ENCODE measurements at places on chromosomes 2 and 18. TPM values are rescaled to one million over a fixed set of nuclear protein-coding genes. Genes with fewer than 3 reads are reported as not detected.

DNA sequence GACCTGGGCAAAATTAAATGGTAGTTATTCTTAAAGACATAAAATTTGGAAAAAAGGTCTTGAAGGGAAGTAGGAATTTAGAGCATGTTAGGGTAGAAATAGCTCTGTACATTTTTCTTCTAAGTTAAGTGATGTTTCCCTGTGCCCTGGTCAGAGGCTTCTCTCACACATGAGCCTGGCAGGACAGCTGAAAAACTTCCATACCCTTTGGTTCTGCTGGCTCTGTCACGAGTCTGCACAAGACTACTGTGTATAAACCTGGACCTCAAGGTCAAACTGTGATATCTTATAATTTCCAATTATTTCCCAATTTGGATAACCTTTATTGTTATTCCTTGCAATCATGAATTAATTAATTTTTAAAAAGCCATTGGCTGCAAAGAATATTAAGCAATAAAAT is 664.7 kb downstream of the BCL11A start:
- no peaks in the 10 kb centered on the region for H3K27me3 ChIP-seq
- H3K27ac ChIP-seq = no peak overlapping the region
- DNase-seq = no peak
- peaks cover 6% of the 10 kb centered on the region for H3K4me1 ChIP-seq
- H3K36me3 ChIP-seq = no peaks in the 10 kb centered on the region

GRCh38 chr2:175769200-175769599 is 232.9 kb downstream of the LNPK start:
- no peak for DNase-seq
- no peaks in the 10 kb centered on the region for H3K36me3 ChIP-seq
- H3K4me3 ChIP-seq = no peak overlapping the region
- no peaks in the 10 kb centered on the region for H3K27me3 ChIP-seq

GRCh38 chr2:107525406-107525805 is 301.3 kb upstream of the RGPD4 start:
- DNase-seq = no peak
- no peak overlapping the region for H3K27ac ChIP-seq
- no peaks in the 10 kb centered on the region for H3K4me1 ChIP-seq
- H3K4me3 ChIP-seq = no peak overlapping the region

RBMS1 gene
- 102 TPM for total RNA-seq

ANKRD39 gene
- total RNA-seq = 8.6 TPM

CHRNG gene
- total RNA-seq = not detected

GRCh38 chr2:191591025-191591424 is 86.9 kb upstream of the NABP1 start:
- no peak overlapping the region for H3K27ac ChIP-seq
- no peak overlapping the region for H3K4me3 ChIP-seq
- no peaks in the 10 kb centered on the region for H3K27me3 ChIP-seq

GRCh38 chr2:141201016-141201565 is 929.7 kb downstream of the LRP1B start:
- no peak for DNase-seq
- no peaks in the 10 kb centered on the region for H3K4me1 ChIP-seq
- H3K36me3 ChIP-seq = no peaks in the 10 kb centered on the region
- no peak overlapping the region for H3K4me3 ChIP-seq
- no peak overlapping the region for H3K27ac ChIP-seq

DNA sequence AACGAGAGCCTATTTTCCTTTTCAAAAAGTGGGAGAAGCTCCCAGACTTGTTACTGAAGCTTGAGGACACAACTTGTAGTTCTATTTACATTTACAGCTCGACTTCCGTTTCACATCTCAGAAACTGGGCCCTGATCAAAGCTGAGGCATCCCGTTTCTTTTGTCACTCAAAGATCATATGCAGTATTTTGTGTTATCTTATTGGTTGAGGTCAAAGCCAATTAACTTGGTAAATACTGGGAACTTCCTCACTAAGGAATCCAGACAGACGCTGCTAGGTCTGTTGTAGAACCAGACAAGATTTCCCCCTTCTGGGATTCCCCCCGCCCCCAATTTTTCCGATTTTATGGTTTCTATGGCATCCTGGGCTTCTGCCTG is 50.3 kb downstream of the TSN start:
- H3K27me3 ChIP-seq = no peaks in the 10 kb centered on the region
- no peak for DNase-seq
- H3K4me3 ChIP-seq = no peak overlapping the region
- H3K36me3 ChIP-seq = no peaks in the 10 kb centered on the region
- H3K4me1 ChIP-seq = no peaks in the 10 kb centered on the region
- no peak overlapping the region for H3K27ac ChIP-seq

RRM2 gene
- total RNA-seq = 2.3 TPM

VIL1 gene
- not detected for total RNA-seq

- DNase-seq = no peak
- peak overlapping the region; percentile 86 for H3K27ac ChIP-seq
- no peaks in the 10 kb centered on the region for H3K27me3 ChIP-seq
- H3K4me1 ChIP-seq = peaks cover 29% of the 10 kb centered on the region
- no peaks in the 10 kb centered on the region for H3K36me3 ChIP-seq
- H3K4me3 ChIP-seq = peak overlapping the region; percentile 72
Measured at GRCh38 chr2:127674241-127675209, 805 bp downstream of the LIMS2 start.

- peaks cover 21% of the 10 kb centered on the region for H3K4me1 ChIP-seq
- no peak for DNase-seq
- H3K4me3 ChIP-seq = no peak overlapping the region
- no peaks in the 10 kb centered on the region for H3K36me3 ChIP-seq
Measured at GRCh38 chr2:216636551-216637450, 3.6 kb downstream of the IGFBP2 start.

CNOT9 gene
- 30.9 TPM for total RNA-seq

DNA sequence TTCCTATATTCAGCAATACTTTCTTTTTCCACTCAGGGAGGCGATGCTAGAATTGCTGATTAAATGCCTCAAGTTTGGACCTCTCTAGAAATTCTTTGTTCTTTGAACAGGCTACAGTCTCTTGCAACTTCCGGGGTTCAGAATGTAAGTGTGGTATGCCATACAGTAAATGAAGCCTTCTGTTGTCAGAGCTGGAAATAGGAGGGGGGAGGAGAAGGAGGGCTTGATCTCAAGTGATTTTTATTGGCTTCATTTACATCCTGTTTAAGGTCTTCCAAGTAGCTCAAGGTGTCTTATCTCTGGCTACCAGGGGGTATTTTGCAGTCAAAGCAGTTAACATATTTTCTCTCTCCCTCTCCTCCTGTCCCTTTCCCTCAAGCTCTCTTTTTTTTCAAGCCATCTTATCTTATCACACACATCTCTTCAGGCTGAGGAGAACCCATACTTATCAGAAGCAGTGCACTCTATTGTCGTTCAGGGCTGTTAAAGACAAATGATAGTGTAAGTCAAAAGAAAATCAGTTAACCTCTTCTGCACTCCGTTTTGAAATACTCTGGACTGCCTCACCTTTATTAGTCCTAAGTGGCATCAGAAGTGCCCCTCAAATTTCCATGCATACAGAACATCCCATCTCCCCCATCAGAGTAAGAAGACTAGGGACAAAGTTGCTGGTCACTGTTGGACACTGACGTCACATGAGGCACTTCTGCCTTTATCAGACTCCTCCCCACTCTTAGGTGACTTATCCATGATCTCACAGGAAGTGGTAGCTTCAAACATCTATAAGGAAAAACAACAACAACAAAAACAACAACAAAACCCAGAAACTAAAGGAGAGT is 112.2 kb downstream of the ZNF521 start:
- H3K36me3 ChIP-seq = no peaks in the 10 kb centered on the region
- H3K4me1 ChIP-seq = peaks cover 10% of the 10 kb centered on the region

GRCh38 chr2:53424902-53425301 is 342.7 kb upstream of the CHAC2 start:
- no peaks in the 10 kb centered on the region for H3K27me3 ChIP-seq
- no peak overlapping the region for H3K4me3 ChIP-seq
- no peak overlapping the region for H3K27ac ChIP-seq
- H3K4me1 ChIP-seq = no peaks in the 10 kb centered on the region
- no peak for DNase-seq
- H3K36me3 ChIP-seq = no peaks in the 10 kb centered on the region

AKAIN1 gene
- total RNA-seq = not detected

DNA sequence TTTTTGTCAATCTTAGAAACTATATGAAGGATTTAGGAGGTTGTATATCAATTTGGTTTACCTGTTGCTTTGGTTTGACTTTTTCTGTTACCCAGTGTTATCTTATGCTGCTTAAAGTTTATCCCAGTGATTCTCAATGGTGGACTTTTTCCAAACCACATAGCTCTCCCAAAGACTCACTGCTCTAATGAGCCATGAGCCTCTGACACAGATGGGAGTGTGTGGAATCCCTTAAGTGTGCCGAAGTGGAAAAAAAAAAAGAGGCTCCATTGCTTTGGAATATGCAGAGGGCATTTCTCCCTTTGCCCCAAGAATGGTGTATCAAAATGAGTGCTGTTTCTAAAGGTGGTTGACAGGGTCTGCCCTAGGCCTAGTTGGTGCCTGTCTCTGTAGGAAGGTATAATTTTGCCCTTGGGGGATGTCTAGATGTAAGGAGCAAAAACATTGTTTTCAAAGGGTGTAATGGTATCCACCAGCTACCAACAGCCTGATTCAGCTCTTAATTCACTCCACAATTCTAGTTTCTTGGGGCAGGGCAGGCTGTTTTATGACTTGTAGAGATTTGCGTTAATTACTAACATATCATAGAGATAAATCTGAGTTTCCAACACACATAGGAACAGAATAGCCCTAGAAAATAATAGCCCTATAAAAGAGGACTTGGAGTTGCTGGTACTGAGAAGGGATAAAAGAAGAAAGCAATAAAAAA is 64.3 kb upstream of the CYP26B1 start:
- no peak for DNase-seq
- no peaks in the 10 kb centered on the region for H3K27me3 ChIP-seq
- no peaks in the 10 kb centered on the region for H3K36me3 ChIP-seq
- H3K27ac ChIP-seq = no peak overlapping the region
- no peak overlapping the region for H3K4me3 ChIP-seq
- H3K4me1 ChIP-seq = no peaks in the 10 kb centered on the region

DNA sequence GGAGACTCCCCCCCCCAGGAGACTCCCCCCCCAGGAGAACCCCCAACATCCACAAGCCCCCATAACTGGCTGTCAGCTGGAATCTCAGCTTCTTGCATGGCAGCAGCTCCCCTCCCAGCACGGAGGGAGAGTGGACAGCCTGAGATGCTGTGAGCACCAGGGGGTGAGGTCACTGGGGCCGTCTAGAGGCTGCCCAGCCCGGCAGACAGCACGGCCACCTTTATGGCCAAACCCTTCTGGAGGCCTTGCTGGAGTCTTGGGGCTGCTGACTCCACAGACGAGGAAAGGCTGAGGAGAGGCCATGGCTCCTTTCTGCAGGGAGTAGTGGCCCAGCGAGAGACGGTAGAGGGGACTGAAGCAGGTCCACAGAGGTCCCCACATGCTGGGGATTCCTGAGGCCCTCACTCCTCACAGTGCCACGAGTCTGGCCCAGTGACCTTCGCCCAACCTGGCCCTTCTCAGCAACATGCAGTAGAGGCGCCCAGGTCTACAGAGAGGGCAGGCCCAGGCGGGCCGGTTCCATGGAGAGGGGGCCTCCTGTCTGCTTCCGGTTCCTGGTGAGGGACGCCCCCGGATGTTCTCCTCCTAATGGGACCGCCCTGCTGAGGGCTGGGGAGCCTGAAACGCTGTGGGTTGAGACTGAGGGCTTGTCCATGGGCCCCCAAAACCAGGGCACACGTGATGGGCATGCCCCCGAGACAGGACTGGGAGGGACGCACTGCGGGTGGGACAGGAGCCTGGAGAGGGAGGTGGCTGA is 122.6 kb upstream of the CTDP1 start:
- H3K4me1 ChIP-seq = no peaks in the 10 kb centered on the region
- no peak overlapping the region for H3K27ac ChIP-seq
- H3K27me3 ChIP-seq = no peaks in the 10 kb centered on the region
- H3K36me3 ChIP-seq = no peaks in the 10 kb centered on the region

DNA sequence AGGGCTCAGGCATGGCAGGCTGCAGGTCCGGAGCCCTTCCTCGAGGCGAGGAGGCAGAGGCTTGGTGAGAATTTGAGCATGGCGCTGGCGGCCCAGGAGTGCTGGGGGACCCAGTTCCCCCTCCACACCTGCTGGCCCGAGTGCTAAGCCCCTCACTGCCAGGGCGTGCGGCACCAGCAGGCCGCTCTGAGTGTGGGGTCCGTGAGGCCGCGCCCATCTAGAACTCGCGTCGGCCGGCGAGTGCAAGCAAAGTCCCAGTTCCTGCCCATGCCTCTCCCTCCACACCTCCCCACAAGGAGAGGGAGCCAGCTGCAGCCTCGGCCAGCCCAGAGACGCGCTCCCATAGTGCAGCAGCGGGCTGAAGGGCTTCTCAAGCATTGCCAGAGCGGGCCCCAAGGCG is 233.0 kb downstream of the PIEZO2 start:
- H3K27me3 ChIP-seq = no peaks in the 10 kb centered on the region
- no peak for DNase-seq
- no peaks in the 10 kb centered on the region for H3K4me1 ChIP-seq
- no peak overlapping the region for H3K4me3 ChIP-seq
- H3K36me3 ChIP-seq = no peaks in the 10 kb centered on the region

DNA sequence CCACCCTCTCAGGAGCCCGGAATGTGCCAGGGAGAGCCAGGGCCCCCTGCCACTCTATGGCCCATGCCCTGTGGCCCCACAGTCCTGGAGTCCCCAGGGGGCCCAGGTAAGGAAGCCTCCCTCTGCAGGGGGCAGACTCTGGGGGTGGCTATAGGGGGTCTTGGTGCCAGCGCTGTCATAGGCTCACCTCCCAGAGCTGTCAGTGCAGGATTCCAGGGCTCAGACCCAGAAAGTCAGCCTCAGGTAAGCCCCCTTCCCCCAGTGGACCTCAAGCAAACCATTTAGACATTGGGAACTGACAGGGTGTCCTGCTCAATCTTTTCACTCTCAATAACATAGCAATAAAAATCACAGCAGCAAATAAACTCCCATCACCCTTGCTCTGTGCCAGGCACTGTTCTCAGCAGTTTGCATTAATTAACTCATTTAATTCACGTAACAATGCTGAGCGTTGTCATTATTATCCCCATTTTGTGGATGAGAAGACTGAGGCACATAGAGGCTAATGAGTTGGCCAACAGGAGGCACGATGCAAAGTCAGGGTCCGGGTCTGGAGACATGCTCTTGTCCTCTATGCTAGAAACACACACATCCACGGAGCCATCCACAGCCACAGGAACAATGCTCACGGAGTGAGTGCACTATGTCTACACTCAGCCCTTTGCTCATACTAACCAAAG is 79.6 kb downstream of the TNS1 start:
- no peak for DNase-seq
- H3K4me3 ChIP-seq = no peak overlapping the region
- peaks cover 97% of the 10 kb centered on the region for H3K4me1 ChIP-seq
- H3K27me3 ChIP-seq = no peaks in the 10 kb centered on the region
- peaks cover 20% of the 10 kb centered on the region for H3K36me3 ChIP-seq

All from upper lobe of right lung (tissue), 1 donor.